ENCODE measurements at places on chromosomes 16 and 17. TPM values are rescaled to one million over a fixed set of nuclear protein-coding genes. Genes with fewer than 3 reads are reported as not detected.
A peak's percentile ranks its signal among the peaks of the same experiment; 100 is the strongest.

DNA sequence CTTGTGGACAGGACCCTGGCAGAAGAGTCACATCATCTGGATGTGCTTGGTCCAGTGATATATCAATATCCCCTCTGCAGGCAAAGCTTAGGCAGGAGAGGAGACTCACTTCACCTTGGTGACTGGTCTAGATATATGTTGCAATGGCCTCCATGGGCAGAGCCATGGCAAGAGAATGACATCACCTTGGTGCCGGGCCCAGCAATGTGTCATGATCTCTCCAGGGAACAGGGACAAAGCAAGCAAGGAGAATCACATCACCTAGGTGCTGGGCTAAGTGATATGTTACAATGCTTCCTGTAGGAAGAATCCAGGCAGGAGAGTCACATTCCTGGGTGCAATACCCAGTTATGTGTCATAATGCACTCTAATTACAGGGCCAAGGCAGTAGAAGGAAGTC is 2106.2 kb downstream of the TP53TG3F start:
- DNase-seq, result no peak

- DNase-seq, result no peak
Observed at GRCh38 chr17:60387666-60388065, 4.3 kb downstream of the USP32 start.

DNA sequence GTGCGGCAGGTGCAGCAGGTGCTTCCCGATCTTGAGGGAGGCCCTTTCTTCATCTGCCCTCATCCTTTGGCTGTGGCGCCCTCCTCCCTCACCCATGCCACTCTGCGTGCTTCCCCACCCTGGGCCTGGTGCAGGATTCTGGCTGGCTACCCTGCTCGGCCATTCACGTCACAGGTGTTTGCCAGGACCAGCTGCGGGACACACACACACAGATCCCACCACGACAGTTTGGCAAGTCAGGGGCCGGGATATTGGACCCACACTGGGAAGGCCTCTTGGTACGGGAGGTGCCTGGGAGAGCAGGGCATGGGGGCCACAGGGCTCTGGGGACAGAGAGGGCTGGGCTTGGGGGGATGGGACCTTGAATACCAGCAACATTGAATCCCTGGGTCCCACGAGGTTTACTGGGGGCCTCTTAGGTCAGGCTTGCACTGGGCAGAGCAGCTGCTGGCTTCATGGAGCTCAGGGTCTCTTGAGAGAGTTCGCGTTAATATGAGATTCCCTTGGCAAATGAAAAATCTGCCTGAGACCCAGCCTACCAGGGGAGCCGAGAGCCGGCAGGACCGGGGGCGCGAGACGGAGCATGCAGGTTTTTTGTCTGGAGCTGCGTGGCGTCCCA is 15.1 kb downstream of the ADCY7 start:
- no peak for DNase-seq

- no peak for DNase-seq
Observed at GRCh38 chr16:89224665-89225064, 7.2 kb downstream of the ZNF778 start.

- no peak for DNase-seq
Observed at GRCh38 chr16:77553130-77553529, 118.3 kb upstream of the ADAMTS18 start.

GRCh38 chr17:45906927-45907622 is 12.7 kb downstream of the MAPT start:
- DNase-seq, result no peak

DNA sequence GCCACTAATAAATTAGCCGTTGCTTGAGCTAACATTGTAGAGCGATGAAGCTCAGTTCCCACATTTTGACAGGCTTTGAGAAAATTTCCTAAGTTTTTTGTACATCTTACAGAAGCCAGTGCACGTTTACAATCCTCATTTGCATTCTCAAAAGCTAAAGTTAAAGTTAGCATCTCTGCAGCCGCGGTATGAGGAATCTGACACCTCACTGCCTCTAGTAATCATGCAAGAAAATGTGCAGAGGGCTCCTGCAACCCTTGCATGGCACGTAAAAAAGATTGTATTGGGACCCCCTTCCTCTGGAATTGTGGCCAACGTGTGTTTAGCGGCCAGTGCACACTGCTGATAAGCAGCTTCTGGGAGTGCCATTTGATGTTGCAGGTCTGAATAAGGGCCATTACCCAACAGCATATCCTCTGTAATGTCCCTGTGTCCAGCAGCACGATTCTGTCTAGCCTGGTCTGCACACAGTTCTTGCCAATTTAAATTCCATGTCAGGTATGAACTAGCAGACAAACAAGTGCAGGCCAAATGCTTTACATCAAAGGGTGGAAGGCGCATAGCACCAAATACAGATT is 12.4 kb upstream of the ZNF689 start:
- DNase-seq, result no peak

GRCh38 chr16:5575646-5576245 is 478.2 kb upstream of the EEF2KMT start:
- no peak for DNase-seq

DNA sequence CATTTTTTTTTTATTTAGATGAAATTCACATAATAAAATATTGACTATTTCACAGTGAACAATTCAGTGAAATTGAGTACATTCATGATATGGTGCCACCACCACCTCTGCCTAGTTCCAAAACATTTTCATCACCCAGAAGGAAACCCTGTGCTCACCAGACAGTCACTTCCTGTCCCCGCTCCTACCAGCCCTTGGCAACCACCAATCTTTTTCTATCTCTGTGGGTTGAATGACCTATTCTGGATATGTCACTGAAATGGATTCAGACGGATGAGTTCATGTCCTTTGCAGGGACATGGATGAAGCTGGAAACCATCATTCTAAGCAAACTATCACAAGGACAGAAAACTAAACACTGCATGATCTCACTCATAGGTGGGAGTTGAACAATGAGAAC is 40.5 kb downstream of the ATP2C2 start:
- DNase-seq, result no peak

GRCh38 chr17:74453665-74454196 is 12.7 kb upstream of the CD300A start:
- no peak for DNase-seq

DNA sequence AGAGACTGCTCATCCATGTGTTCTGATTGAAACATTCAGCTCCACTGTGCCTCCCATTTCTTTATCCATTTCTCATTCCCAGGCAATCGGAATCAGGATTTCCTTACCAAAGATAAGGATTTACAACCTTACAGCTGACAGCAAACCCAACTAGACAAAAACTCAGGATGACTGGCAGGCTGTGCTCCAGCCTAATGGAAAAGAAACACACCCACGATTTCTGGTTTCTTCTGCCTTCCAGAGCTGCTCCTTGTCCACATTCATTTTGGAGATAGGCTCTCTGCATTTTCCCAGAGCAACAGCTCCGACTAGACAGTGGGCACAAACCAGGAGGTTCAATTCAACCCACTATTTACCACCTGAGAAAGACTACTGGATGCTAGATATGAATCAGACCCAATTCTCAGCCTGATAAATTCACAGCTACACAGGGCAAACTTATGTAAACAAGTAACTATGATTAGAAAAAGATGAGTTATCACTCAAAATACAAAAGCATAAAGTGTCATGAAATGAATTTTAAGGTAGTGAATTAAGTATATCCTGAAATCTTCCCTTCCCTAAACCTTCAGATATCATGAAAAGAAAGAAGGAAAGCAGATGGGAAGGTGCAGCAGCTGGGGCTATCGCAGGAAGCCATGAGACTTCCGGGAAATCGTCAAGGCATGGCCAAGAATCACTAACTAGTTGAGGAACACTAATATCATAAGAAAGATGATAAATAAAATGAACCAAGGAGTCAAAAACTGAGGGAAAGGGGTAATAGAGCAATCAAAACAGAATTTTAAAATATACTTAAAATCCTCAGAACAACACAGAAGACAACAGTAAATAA is 44.8 kb upstream of the CLEC18B start:
- no peak for DNase-seq

GRCh38 chr17:8916466-8916865 is 49.0 kb upstream of the PIK3R6 start:
- no peak for DNase-seq

GRCh38 chr16:31474773-31475738 is 3.1 kb downstream of the TGFB1I1 start:
- DNase-seq, result no peak

- no peak for DNase-seq
Observed at GRCh38 chr16:19242186-19242585, 43.3 kb upstream of the CLEC19A start.

DNA sequence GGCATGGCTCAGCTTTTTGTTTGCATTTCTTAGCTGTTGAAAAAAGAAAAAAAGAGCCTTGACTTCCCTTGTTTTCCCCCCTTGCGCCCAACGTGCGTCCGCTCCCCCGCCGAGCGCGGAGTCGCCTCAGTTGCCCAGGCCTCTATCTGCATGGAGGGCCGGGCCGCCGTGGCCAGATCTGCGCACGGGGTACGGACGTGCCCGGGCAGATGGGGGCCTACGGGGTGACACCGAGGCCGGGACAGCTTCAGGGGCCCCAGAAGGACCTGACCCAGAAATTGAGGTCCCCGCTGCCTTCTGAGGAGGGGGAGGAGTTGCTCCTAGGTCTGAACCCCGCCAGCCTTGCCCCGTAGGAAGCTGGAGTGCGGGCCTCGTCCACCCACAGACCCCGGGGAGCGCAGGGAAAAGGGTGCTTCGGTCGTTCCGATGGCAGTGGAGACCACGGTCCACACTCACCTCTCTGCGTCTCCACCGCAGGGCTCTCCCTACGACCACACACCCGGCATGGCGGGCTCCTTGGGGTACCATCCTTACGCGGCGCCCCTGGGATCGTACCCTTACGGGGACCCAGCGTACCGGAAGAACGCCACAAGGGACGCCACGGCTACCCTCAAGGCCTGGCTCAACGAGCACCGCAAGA is 1.5 kb downstream of the IRX5 start:
- peak; percentile 12 for DNase-seq

GRCh38 chr16:15682105-15682570 is 32.1 kb downstream of the NDE1 start:
- DNase-seq, result peak; percentile 73

GRCh38 chr17:14871921-14872320 is 393.2 kb downstream of the PMP22 start:
- DNase-seq, result peak; percentile 44

DNA sequence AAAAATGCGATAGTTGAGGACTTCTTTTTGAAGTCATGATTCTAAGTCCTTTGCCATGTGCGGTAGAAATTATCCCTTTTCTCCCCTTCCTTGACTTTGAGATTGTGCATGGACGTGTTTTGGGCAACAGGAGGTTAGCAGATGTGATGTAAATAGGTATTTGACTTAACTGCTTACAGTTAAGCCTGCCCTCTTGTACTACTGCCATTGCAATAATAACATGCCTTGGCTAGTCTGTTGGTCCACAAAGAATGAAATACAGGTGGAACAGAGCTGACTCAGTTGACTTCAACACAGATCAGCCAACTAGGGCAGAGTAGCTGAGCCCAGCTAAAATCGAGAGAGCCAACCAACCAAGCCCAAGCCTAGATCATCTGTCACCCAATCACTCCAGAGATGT is 125.5 kb downstream of the BRIP1 start:
- DNase-seq, result no peak

GRCh38 chr17:39341541-39341940 is 59.9 kb downstream of the FBXL20 start:
- no peak for DNase-seq

- DNase-seq, result no peak
Observed at GRCh38 chr17:36004594-36005108, 3.3 kb upstream of the CCL15 start.

GRCh38 chr17:79862771-79863440 is 23.7 kb upstream of the CBX4 start:
- no peak for DNase-seq

DNA sequence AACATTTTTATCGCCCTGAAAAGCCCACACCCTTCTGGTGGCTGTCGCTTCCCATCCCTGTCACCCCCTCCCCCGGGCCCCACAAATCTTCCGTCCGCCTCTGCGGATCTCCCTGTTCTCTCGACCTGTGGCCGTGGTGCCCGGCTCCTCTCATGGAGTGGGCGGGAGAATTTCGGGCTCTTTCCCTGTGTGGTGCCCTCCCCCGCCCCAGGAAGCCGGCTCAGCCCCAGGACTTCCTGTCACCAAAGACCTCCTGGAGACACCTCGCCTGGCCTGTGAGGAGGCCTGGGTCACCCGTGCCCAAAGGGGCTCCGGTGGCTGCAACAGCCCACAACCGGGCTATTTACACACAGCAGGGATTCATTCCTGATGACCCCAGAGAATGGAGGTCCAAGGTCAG is 26.1 kb upstream of the UBE2I start:
- DNase-seq, result no peak

DNA sequence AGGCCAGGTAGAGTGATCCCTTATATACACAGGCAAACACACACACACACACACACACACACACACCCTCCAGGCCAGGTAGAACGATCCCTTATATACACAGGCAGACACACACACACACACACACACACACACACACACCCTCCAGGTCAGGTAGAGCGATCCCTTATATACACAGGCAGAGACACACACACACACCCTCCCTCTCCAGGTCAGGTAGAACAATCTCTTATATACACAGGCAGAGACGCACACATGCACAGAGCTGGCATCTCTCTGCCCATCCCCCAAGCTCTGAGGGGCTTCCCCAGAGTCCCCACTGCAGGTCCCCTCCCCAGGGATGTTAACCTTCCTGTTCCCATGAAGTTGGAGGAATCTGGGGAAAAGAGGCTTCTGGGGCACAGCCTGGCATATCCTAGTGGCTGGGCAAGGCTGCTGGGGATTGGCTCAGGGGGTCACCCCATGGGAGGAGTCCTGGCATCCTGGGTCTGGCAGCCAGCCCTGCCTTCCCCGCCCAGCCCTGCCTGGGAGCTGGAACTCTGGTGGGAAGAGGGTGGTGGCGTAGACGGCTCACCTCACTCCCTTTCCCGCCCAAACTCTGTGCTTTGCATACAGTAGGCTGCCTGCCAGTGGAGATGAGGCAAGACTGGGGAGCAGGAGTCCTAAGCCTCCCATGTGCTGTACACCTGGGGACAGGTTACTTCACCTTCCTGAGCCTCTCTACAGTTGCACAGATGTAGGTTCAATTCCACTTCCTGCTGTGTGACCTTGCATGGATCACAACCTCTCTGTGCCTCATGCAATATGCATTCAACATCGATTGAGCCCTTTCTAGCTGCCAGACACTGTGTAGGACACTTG is 41.8 kb downstream of the TEKT5 start:
- DNase-seq, result no peak

DNA sequence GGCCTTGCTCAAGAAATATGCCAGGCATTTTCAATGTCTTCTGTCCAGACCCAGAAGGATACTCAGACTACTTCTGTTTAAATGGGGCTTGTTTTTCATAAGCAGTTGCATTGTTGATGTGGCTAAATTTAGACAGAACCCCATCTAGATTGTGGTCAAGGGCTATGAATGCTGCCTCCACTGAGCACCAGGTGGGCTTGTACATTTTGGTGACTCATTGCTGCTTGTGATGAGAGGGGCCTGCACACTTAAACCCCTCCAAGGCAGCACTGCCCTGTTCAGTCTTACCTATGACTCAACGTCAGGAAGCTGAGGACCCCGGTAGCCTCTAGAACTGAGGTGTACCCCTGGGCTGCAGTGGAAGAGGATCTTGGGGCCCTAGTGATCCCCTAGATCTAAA is 144.0 kb downstream of the PRKCA start:
- no peak for DNase-seq

KRTAP2-2 gene
- total RNA-seq, result not detected

TVP23A gene
- not detected for total RNA-seq

G6PC1 gene
- total RNA-seq, result not detected

ZMYND15 gene
- total RNA-seq, result 0.18 TPM

KRTAP4-5 gene
- total RNA-seq, result not detected

FADS6 gene
- not detected for total RNA-seq

KSR1 gene
- 19.4 TPM for total RNA-seq

ATP6V0A1 gene
- 40.0 TPM for total RNA-seq

TBC1D3E gene
- not detected for total RNA-seq

MRPS7 gene
- 83.6 TPM for total RNA-seq

All from fibroblast of the aortic adventitia (primary cell).